ENCODE measurements at places on chromosomes 7 and 10.
A peak's percentile ranks its signal among the peaks of the same experiment; 100 is the strongest.

GRCh38 chr10:126013489-126014281, 117.3 kb downstream of the FANK1 start:
- no peak for DNase-seq

DNA sequence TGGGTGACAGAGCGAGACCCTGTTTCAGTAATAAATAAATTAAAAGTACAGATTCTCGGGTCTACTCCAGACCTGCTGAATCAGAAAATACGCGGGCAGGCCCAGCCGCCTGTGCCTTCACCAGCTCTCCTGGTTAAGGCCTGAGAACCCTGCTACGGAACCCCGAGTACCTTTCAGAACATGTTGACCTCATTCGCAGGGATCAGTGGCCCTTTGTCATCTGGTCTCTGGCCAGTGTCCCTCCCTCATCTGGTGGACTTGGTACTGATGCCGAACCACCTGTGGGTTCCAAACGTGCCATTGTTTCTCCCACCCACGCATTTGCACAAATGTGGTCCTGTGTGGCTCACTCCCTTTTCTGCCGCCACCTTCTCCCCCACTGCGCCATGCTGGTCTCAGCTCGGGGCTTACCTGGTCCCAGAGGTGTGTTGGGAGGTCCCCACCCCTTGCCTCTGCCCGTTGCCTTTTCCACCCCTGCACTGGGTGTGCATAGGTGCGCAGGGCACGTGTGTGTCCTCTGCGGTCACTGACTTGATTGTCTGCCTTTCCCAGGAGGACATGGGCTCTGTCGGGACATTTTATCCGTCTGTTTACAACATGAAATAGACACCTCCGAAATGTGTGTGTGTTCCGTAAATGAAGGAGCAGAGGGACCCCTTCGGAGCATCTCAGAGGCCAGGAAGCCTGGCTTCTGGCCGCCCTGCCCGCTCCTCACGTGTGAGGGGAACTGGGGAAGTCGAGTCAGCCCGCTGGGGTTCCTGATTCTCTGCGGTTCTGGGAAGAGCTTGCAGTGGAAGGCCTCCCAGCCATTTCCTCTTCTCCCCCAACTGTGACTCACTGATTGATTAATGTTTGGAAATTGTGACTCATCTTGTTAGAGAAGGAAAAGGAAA, 135.2 kb downstream of the CUX1 start:
- DNase-seq = no peak

GRCh38 chr10:48595539-48595932, 9.3 kb downstream of the ARHGAP22 start:
- DNase-seq = no peak

DNA sequence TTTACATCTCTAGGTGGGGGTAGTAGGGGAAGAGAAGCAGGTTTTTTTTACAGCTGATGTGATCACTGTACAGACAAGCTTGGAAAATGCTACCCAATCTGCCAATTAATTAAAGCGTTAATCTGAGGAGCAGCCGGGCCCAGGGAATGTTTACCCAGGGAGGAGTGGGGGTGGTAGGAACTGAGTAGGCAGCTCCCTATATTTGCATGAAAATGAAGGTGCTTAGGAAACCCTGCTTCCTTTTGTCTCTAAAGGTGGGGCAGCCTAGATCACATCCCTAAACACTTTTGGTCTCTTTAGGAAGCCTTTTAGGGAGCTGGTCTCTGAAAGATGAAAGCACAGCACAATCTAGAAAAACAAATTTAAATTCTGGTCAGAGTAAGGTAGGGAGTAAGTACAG, 53.0 kb upstream of the NFKB2 start:
- DNase-seq = no peak

- no peak for DNase-seq
Measured at GRCh38 chr10:16408379-16408778, 28.4 kb upstream of the PTER start.

- no peak for DNase-seq
Measured at GRCh38 chr7:7843972-7844371, 124.6 kb upstream of the GLCCI1 start.

- no peak for DNase-seq
Measured at GRCh38 chr10:121928528-121928884, 675 bp upstream of the ATE1 start.

GRCh38 chr10:73577788-73578187, 13.4 kb downstream of the USP54 start:
- DNase-seq = no peak

DNA sequence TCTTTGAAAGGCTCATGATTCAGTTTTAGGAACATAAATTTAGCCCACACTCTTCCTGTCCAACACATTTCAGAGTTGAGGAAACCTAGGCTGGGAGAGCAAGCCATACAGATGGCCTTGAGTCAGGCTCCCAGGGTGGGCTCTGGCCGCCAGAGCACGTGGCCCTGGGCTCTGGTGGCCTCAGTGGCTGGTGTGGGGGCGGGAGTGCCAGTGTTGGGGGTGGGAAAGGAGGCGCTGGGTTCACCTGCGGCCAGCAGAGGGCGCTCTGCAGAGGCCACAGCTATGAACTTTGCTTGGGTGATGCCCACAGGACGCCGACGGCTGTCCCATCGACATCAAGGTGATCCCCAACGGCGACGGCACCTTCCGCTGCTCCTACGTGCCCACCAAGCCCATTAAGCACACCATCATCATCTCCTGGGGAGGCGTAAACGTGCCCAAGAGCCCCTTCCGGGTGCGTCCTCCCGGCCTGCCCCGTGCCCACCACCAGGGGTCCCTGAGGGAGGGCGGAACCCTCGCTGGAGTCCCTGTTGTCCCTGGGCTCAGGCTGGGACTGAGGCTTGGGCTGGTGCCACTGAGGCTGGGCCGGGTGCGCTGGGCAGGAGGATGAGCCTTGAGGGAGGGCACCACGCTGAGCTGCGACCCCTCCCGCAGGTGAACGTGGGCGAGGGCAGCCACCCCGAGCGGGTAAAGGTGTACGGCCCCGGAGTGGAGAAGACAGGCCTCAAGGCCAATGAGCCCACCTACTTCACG, 11.9 kb downstream of the FLNC start:
- no peak for DNase-seq

DNA sequence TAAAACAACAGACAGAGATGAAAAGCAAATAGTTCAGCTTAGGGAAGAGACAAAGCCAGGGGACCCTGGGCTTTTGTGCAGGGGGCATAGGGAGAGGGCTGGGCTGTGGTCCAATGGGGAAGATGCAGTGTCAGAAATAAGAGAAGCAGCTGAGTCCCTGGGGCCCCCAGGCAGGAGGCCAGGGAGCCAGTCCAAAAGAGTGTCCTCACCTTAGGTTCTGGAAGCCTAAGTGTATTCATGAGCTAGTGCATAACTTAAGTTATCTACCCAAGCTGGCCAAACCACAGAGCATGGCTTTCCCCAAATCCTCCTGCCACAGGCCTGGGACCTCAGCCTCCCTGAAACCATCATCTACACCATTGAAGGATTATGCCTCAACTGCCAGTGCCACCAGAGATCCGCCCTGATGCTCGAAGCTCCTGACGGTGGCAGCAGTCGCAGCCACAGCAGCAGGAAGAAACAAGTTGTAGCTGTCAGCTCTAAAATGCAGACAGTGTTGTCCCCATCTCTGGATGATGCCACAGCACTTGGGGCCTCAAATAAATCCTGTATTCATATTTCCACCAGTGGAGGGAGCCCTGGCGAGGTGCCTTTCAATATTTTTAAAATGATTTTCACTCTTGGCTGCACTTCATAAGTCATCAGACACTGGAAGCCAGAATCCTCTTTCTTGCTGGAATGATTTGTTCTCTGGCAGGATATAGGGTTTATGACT, 574.6 kb downstream of the GRID1 start:
- DNase-seq = no peak

GRCh38 chr10:82288461-82288881, 413.5 kb downstream of the NRG3 start:
- no peak for DNase-seq

- DNase-seq = no peak
Measured at GRCh38 chr7:142898377-142899170, 13.0 kb upstream of the TRPV6 start.

DNA sequence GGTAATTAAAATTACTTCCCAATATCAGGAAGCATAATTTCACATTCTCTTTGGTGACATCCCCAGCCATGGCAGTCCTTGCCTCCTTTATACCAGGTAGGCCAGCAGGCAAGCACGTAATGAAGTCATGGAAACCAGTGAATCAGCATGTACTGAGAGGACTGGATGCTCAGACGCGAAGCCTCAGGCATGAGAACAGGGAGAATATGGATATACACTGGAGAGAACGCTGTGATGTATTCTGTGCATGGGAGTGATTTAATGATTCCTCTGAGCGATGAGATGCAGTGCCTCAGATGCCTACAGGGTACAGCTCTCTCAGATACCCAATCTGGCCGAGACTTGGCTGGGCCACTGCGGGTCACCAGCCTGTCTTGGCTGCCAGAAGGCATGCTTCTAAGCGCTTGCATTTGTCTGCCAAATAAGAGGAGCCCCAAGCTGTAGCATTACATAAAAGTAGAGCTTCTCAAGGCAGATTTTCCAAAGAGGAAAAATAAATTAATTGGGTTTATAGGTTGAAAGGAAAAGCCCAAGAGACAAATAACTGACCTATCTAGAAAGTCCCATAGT, 238.1 kb downstream of the RELN start:
- DNase-seq = no peak

GRCh38 chr10:119401671-119402395, 140.7 kb downstream of the RGS10 start:
- peak; percentile 96 for DNase-seq

GRCh38 chr7:64794171-64794844, at the start of gene ZNF138:
TSS of gene ZNF138 (plus strand) at chr7:64794428. CDS start at chr7:64794569, 141 bp downstream.
- peak; percentile 78 for DNase-seq

GRCh38 chr10:131708225-131708880, 192.5 kb upstream of the PPP2R2D start:
- DNase-seq = no peak

GRCh38 chr7:23331132-23331531, 32.0 kb downstream of the MALSU1 start:
- no peak for DNase-seq

DNA sequence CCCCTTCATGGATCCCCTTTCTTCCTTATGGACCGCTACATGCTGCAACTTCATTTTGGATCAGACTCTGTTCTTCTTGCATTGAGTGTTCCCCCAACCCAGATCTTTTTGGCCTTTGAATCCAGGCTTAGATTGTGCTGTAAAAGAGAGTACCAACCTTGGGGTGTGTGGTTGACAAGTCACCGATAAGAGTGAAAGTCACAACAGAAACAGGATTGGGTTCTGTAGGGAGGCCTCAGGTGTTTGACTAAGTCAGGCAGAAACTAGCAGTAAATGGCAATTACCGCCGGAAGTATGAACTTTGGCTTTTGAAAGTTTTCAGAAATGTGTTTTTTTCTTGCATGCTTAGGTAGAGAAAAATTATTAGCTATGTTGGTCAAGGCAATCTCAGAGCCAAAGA, 89.3 kb downstream of the TMEM106B start:
- no peak for DNase-seq

GRCh38 chr10:86711513-86712316, 43.4 kb downstream of the LDB3 start:
- no peak for DNase-seq

DNA sequence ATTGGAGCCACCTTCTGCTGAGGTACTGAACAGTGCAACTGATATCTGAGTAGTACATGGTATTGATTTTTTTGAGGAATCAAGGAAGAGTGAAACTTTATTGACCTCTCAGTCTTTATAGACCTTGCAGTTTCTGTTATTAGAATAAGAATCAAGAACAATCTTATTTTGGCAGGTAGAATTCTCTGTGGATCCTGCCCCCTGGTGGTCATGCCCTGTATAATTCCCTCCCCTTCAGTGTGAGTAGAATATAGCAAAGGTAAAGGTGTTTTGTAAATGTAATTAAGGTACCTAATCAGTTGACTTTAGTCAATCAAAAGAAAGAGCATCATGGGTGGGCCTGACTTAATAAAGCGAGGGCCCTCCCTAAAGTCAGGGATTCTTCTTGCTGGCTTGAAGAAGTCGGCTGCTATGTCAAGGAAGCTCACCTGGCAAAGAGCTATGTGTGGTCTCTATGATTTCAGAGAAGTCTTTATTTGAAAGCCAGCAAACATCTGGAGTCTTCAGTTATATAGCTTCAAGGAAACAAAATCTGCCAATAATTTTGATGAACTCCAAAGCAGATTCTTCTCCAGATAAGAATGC, 142.8 kb downstream of the LSM5 start:
- no peak for DNase-seq

DNA sequence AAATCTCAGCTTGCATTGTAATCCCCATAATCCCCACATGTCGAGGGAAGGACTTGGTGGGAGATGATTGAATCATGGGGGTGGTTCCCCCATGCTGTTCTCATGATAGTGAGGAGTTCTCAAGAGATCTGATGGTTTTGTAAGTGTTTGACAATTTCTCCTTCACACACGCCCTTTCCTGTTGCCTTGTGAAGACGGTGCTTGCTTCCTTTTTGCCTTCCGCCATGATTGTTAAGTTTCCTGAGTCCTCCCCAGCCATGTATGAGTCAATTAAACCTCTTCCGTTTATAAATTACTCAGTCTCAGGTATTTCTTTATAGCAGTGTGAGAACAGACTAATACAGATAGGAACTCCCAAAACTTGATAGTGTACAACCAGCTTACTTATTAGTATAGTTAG, 98.6 kb downstream of the CREM start:
- DNase-seq = no peak

DNA sequence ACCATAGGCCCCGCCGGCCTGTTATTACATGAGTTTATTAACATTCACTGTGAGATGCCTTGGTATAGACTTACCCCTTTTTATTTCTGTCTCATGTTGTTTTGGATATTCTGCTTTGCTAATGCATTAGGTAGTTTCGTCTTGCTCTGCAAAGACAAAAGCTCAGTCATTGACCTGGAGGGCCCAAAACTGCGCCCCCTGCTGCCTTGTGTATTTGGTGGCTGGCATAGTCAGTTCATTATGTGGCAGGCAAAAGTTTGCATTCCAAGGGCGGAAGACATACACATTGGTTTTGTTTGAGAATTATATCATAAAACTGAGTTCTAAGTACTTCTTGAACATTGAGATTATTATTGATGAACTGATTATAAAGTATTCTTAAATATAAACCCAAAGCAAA, 372.5 kb downstream of the SDK1 start:
- no peak for DNase-seq

DNA sequence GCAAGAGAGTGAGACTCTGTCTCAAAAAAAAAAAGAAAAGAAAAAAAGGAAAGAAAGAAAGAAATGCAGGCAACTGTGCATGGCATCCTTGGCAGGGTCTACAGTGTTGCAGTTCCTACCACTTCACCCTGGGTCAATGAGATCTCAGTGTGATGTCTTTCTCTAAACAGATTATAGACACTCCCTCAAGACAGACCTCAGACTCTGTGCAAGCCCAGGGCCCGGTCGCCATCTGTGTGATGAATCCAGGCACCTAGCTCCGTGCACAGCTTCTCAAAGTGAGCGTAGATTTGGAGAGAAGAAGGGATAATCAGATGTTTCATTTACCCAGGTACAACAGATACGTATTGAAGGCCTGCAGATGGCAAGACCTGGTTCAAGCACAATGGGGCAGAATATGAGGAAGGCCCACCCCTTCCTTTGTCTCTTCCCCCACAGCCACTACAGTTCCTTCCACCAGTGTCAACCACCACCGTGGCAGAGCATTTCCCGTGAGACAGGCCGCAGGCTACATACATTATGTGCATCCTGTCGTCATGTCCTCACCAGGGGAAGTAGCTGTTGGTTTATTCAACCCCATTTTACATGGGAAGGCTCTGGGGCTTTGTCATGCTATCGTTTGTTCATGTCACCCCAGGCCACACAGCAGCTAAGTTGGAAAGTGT, 471.7 kb upstream of the GALNT17 start:
- no peak for DNase-seq

- DNase-seq = no peak
Measured at GRCh38 chr7:155009570-155010157, 6.7 kb upstream of the PAXIP1 start.

GRCh38 chr10:23204773-23205172, 12.7 kb downstream of the PTF1A start:
- DNase-seq = no peak

Data from AG09319 (cell line).